ENCODE measurements at places on chromosomes 4 and X.

DNA sequence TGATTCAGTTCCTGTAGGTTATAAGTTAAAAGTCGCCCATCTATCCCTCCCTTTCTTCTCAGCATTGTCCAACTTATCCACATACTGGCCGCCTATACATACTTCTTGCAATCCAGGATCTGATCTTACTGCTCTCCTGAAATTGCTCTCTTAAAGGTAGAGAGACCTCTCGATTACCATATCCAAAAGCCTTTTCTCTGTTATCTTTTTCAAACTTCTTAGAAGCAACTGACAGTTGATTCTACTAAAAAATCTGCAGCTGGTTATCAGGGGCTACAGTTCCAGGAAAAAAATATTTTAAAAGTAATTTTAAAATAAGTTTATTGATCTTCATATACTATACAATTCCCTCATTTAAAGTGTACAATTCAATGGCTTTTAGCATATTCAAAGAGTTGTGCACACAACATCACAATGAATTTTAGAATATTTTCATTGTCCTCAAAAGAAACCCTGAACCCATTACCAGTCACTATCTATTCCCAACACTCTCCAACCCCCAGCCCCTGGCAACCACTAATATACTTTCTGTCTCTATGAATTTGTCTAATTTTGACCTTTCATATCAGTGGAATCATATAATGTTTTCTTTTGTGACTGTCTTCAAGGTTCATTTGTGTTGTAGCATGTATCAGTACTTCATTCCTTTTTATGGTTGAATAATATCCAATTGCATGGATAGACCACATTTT is 102.0 kb downstream of the HDAC8 start:
- H3K27me3 ChIP-seq: peaks cover 87% of the 10 kb centered on the region
- H3K27ac ChIP-seq: no peak overlapping the region
- peaks cover 17% of the 10 kb centered on the region for H3K36me3 ChIP-seq
- H3K4me3 ChIP-seq: no peak overlapping the region

GRCh38 chrX:40773188-40773587 is 37.8 kb upstream of the MED14 start:
- H3K27me3 ChIP-seq: peaks cover 48% of the 10 kb centered on the region
- no peak overlapping the region for H3K4me3 ChIP-seq
- H3K27ac ChIP-seq: no peak overlapping the region

DNA sequence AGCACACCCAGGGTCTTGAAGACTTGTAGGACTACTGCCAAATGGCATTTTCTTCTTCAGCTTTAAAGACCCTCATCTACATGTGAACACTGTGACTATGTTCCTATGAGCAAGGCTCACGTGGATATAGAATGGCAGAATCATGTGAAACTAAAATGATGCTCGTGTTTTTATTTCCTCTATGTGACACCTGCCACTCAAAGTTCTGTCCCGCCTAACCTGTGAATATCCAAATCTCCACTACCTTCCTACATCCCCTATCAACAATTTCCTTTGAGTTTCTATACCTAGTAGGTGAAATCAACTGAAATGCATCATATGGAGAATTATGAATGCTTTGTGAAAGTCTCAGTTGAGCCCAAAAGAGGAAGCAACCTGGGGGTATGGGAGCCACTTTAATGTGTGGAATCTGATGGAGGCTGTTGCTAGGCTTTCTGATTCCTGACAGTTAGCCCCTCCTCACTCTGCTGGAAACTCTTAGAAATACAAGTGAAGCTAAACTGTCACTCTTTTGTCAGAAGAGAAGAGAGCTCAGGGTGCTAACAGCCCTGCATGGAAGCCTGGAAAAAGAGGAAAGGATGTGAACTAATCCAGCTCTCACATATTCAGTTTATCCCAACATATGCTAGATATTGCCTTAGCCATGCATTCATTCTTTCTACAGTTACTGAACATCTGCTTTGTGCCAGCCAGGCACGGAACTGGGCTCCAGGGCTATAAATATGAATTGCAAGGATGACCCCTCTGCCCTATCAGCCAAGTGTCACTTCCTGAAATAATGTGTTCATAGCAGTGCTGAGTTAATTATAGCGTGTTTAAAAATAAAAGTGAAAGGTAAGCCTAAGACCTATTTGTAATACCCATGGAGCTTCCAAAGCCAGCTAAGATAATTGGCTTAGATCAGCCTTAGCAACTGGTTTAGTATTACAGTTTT is 11.0 kb downstream of the LHFPL1 start:
- no peak for DNase-seq
- peaks cover 79% of the 10 kb centered on the region for H3K27me3 ChIP-seq
- H3K36me3 ChIP-seq: peaks cover 5% of the 10 kb centered on the region
- no peak overlapping the region for H3K4me3 ChIP-seq
- no peak overlapping the region for H3K27ac ChIP-seq

- H3K36me3 ChIP-seq: peaks cover 6% of the 10 kb centered on the region
- no peaks in the 10 kb centered on the region for H3K27me3 ChIP-seq
These were observed 436.6 kb downstream of the SPRY1 start for GRCh38 chr4:123833171-123833643.

DNA sequence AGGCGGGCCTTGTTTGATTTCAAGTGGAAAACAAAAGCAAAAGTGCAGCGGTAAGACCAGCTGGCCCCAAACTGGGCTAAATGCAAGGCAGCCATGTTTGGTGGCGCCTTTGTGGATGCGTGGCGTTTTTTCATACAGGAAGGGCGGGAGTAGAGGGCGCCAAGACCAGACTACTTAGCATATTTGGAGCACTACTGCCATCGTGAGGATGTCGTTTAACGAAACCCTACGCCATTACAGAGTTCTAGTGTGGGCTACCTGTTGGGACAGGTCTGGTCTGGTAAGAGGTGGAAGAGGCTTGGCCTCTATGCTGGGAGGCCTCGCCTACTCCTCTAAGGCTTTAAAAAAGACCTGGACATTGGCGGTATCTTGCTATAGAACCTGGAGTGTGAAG is 230.7 kb upstream of the STK26 start:
- DNase-seq: peak; percentile 95
- no peaks in the 10 kb centered on the region for H3K36me3 ChIP-seq
- H3K27me3 ChIP-seq: peaks cover 43% of the 10 kb centered on the region
- H3K4me3 ChIP-seq: peak overlapping the region; percentile 72

DNA sequence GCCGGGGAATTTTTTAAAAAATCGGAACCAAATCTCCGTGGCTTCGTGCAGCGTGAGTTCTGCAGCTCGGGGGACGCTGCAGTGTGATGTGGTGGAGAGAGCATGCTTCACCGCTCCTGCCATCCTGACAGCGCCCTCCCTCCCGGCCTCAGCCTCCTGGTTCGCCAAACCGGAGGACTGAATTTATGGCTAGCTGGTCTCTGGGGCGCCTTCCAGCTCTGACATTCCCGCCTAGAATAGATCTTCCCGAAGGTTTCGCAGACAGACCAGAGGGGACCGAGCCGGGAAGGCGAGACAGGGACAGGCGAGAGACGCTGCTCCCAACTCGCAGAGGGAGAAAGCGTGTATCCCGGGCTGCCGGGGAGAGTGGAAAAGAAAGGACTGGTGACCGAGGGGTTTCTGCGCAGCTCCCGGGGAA is 25.9 kb downstream of the HOPX start:
- no peak for DNase-seq
- peaks cover 18% of the 10 kb centered on the region for H3K4me1 ChIP-seq
- H3K4me3 ChIP-seq: peak overlapping the region; percentile 57
- H3K27me3 ChIP-seq: peaks cover 53% of the 10 kb centered on the region
- no peak overlapping the region for H3K27ac ChIP-seq

GRCh38 chrX:130691576-130691975 is 211.4 kb downstream of the ENOX2 start:
- H3K4me1 ChIP-seq: no peaks in the 10 kb centered on the region
- H3K27ac ChIP-seq: no peak overlapping the region
- peaks cover 47% of the 10 kb centered on the region for H3K27me3 ChIP-seq
- H3K4me3 ChIP-seq: no peak overlapping the region

GRCh38 chr4:188091-188490 is 63.8 kb downstream of the ZNF718 start:
- no peak overlapping the region for H3K4me3 ChIP-seq
- H3K36me3 ChIP-seq: no peaks in the 10 kb centered on the region
- no peaks in the 10 kb centered on the region for H3K27me3 ChIP-seq
- no peak for DNase-seq
- H3K27ac ChIP-seq: no peak overlapping the region
- H3K4me1 ChIP-seq: no peaks in the 10 kb centered on the region

DNA sequence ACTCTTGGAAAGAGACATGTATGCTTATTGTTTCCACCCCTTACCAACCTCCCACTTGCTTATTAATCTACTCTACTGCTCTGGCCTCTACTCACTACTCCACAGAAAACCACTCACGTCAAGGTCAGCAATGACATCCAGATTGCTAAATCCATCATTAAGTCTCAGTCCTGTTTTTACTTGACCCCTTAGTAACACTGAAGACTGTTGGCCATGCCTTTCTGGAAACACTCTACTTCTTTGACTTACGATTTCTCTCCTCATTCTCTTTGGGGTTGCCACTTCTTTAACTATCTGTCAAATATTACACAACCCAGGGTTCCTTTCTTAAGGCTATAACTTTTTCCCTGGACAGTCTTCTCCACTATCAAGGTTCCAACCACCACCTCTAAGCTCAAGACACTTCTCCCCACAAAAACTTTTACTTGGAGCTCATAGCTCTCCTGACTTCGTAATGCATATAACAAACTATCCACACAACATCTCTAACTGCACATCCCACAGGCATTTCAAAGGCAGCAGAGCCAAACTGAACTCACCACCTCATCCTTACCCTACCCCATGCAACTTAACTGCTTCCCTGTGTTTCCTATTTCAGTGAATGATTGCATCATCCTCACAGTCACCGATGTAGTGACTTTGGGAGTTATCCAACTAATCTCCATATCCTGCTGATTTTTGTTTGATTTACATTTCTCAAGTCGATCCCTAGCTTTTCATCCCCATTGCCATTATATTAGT is 15.8 kb upstream of the MAGEA4 start:
- no peak overlapping the region for H3K27ac ChIP-seq
- H3K4me3 ChIP-seq: no peak overlapping the region
- H3K27me3 ChIP-seq: no peaks in the 10 kb centered on the region
- DNase-seq: peak; percentile 41
- no peaks in the 10 kb centered on the region for H3K36me3 ChIP-seq

DNA sequence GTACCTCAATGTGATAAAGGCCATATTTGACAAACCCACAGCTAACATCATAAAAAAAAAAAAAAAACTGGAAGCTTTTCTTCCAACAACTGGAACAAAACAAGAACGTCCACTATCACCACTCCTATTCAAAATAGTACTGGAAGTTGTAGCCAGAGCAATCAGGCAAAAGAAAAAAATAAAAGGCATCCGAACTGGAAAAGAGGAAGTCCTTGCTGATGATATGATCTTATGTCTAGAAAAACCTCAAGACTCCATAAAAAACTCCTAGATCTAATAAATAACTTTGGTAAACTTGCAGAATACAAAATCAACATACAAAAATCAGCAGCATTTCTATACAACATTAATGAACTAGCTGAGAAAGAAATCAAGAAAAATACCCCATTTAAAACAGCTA is 134.3 kb downstream of the TEX11 start:
- H3K4me3 ChIP-seq: no peak overlapping the region
- DNase-seq: no peak
- no peak overlapping the region for H3K27ac ChIP-seq
- H3K27me3 ChIP-seq: peaks cover 48% of the 10 kb centered on the region
- H3K36me3 ChIP-seq: no peaks in the 10 kb centered on the region

All from MCF 10A (cell line).